ENCODE measurements at places on chromosomes 1 and 21.

GRCh38 chr1:175145899-175146528, 46.6 kb downstream of the KIAA0040 start:
- DNase-seq = no peak

DNA sequence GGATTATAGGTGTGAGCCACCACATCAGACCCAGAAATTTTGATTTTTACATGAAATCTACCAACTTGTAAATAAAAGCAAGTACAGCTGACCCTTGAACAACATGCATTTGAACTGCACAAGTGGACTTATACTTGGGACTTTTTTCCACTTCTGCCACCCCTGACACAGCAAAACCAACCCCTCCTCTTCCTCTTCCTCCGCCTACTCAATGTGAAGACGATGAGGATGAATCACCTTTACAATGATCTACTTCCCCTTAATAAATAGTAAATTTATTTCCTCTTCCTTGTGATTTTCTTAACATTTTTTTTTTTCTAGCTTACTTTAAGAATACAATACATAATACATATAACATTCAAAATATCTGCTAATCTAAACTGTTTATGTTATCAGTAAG, 17.5 kb upstream of the YRDC start:
- no peak for DNase-seq

DNA sequence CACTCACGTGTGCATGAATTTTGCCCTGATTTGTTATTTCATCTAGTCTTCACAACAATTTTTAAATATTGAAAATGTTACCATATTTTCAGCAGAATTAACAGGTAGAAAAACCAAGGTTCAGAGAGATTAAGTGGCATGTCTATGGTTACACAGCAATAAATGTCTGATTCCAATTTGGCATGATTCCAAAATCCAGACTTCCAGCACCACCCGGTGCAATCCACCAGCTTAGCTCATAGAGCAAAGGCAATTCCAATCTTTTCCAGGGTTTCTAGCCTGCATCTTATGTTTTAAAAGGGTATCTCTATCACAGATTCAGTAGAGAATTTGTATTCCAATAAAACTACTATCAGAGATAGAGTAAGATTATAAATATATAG, 161.8 kb downstream of the TPR start:
- no peak for DNase-seq

GRCh38 chr1:235019961-235020360, 108.7 kb downstream of the TOMM20 start:
- DNase-seq = no peak

DNA sequence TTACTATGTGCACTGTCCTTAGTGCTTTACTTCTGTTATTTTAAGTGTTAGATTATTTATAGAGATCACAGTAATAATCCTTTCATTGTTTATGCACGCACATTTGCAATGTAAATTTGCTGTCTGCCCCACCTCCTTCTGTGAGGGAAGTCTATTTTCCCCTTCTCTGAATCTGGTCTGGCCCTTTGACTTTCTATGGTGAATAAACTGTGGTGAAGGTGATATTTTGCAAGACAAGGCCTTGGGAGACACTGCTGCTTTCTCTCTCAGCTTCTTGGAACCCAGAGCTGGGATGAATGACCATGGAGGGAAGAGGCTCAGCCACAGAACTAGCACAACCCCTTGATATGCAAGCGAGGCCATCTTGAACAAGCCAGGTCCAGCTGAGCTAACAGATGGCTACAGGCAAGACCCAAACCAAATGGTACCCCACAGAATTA, 156.3 kb downstream of the ST6GALNAC3 start:
- no peak for DNase-seq

DNA sequence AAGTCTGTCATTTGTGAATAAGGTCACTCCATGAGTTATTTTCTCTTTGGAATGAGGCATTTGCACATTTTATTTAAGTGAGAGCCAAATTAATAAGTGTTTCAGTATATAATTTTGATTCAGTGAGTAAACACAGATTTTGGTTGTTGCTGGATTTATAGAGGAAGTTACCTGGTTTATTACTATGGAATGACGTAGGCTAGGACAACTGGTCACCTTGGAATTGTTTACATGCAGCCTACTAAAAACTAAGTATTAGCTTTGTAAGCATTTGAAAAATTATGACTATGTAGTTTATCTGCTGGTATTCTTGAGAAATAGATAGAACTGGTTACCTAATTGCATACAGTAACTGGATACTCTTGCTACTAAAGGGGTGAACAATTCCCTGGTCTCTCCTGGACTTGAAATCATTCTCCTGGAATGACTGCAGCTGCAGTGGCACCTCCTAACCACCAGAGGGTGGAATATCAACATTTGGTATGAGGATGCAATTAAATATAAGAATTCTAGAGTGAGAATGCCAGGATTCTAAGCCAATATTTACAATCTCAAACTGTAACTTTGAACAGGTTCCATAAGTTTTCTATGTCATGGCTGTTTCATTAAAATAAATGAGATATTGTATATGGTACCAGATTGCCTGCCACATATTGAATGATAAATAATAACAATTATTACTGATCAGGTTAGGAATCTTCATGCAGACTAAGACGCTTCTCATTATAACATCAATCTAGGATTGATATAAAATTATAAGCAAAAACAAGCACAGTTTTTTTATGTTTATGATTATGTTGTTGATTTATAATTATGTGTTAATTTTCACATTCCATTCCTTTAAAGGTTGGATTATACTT, 3.5 kb upstream of the KRTAP27-1 start:
- DNase-seq = no peak

- DNase-seq = no peak
Observed at GRCh38 chr1:31029026-31029425, 36.5 kb downstream of the PUM1 start.

- no peak for DNase-seq
Observed at GRCh38 chr1:17514776-17515175, 24.7 kb upstream of the ARHGEF10L start.

DNA sequence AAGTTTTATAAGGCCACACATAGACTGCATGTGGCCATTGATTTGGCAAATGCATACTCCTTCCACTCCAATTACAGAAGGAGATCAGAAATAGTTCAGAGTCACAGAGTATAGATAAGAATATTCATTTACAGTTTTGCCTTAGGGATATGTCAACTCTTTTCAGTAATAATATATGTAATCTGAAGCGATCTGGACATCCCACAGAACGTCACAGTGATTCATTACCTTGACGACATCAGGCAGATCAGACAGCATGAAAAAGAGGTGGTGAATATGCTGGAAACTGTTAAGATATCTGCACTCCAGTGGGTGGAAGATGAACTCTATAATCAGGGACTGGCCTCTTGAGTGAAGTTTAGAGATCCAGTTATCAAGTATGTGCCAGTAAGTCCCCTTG, 240.4 kb downstream of the DPYD start:
- DNase-seq = no peak

DNA sequence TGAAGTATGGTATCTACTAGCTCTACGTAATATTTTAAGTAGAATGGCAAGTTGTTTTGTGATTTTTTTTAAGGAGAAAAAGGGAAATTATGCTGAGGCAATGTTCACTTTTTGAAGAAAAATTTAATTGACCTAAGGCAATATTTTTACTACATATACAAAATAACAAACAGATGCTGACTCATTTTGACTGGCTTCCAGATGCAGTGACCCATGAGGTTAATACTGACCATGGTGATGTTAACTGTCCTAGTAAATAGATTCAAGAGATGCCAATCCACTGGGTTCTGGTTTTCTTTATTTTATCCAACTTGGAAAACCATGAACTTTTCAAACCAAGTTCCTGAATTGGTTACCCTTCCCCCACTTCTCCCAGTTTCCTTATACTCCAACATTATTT, 154.9 kb downstream of the CRB1 start:
- no peak for DNase-seq

DNA sequence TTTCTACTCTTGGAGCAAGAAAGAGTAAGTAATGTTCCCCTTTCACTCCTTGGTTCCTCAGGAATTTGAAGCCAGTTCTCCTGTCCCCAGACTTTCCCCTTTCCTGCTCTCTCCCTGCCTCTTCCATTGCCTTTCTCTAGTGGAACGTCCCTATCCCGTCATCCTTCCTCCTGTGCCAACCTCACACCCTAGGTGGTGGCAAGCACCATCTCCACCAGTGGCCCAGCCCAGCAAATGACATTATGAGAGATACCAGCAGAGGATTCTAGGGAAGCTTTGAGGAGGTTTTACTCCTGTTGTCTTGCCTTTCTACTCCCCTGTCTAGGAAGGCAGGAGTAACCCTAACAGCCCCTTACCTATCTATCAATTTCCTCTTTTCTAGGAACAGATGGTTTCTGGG, 8.1 kb upstream of the TACSTD2 start:
- no peak for DNase-seq

- DNase-seq = no peak
Observed at GRCh38 chr1:218447010-218447689, 102.0 kb downstream of the TGFB2 start.

DNA sequence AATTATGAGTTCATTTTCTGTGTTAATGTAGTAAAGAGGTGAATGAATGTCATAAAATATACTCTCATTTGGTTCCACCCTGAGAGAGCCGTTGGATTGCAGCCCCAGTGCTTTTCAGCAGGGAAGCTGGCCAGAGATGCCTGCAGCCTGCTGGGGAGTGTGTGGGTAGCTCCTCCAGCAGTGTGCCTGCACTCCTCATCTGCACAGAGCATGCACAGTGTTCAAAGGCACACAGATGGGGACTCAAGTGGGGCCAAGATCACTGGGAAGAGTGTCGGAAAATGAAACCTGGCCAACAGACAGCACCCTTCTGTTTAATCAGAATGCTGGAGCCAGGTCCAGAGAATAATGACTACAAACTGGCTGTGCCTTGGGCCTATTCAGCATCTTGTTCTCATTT, 206.8 kb downstream of the ST6GALNAC3 start:
- DNase-seq = no peak

DNA sequence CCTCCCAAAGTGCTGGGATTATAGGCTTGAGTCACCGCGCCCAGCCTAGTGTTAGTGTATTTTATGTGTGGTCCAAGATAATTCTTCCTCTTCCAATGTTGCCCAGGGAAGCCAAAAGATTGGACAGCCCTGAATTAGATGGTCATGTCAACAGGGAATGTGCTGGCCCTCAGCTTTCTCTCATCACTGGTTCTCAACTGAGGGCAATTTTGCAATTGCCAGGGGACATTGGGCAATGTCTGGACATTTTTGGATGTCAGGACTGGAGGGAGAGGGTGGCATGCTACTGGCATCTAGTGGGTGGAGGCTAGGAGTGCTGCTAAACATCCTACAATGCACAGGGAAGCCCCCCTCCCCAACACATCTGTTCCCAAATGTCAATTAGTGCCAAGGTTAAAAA, 95.0 kb downstream of the LAMC2 start:
- DNase-seq = no peak

GRCh38 chr1:12617901-12618660, at the start of gene DHRS3:
TSS of gene DHRS3 (minus strand) at chr1:12618210. CDS start at chr1:12617348, 862 bp downstream.
- DNase-seq = peak; percentile 89

GRCh38 chr1:218735436-218736032, 390.4 kb downstream of the TGFB2 start:
- DNase-seq = no peak

GRCh38 chr1:209227171-209227570, 356.3 kb upstream of the CAMK1G start:
- DNase-seq = no peak

DNA sequence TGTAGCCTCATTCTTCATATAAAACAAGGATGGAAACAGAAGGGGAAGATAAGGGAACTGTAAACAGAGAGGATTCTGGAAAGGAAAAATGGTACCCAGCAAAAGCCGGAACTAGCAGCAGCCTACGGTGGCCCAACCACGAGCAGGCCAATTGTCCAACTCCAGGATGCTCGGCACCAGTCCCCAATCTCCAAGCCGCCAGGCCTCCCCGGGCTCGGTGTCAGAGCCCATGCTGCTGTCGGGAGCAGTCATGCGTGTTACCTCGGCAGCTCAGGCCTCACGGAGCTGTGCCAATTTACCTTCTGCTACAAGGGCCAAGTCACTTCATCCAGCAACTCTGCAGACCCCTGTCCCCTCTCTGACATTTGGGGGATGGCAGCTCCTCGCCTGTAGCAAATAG, 130.8 kb downstream of the ZBTB18 start:
- no peak for DNase-seq

GRCh38 chr1:44249543-44249942, 36.3 kb downstream of the DMAP1 start:
- DNase-seq = no peak

- no peak for DNase-seq
Observed at GRCh38 chr1:214029796-214030195, 42.0 kb downstream of the PROX1 start.

DNA sequence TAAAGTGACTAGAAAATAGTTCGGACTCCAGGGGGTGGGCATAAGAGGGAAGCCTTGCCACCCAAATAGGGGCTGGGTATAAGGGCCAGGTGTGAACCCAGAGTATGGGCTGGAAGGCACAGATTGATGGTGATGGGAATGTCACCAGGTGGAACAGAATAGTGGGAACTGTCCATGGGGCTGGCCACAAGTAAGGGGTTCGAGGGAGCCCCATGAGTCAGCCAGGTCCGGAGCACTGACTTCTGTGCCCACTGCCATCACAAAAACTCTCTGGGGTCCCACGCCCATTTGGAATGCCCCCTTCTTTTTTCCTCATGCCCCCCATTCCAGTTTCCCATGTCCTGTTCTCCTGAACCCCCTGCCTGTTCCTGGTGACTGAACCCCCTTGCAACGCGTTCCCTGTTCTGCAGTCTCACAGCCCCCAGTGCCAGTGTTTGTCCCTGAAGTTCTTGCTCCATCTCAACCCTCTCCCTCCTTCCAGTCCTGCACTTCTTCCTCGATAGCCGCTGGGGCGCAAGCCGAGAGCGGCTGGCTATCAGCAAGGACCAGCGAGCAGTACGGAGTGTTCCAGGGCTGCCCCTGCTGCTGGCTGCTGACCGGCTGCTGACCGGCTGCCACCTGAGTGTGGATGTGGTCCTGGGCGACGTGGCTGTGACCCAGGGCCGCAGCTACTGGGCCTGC, 7.9 kb downstream of the TRIM46 start:
- DNase-seq = no peak

DNA sequence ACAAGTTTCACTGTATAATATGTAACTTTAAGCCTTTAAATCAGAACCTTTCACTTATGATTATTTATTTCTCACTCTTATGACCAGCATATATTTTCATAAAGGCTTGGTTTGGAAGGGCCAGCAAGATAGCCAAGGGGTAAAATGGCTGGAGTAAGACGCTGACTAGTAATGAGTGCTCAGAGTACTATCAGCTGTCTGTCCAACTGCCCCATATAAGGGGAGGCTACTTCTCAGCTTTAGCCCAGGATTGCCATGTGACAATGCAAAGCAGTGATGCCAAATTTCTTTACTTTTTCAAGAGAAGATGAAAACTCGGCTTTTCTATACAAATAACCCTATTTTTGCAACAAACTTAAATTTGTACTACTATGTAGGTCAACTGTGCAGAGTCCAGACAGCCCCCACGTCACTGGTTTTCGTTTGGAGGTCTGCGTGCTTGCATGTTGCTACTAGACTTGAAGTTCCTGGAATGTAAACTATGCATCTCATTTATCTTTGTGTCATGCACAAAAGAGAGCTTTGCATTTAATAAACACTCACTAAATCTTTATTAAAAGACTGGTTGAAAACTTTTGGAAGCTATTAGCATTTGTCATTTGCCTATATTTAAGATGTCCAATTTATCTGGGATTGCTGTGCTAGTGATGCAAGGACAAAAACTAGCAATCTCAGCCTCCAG, 110.4 kb downstream of the TNFSF18 start:
- DNase-seq = no peak

- DNase-seq = no peak
Observed at GRCh38 chr1:74681449-74681848, 7.9 kb upstream of the ERICH3 start.

GRCh38 chr1:22315315-22316078, 136.2 kb upstream of the ZBTB40 start:
- no peak for DNase-seq

GRCh38 chr21:43020771-43021170, 46.4 kb downstream of the PKNOX1 start:
- DNase-seq = no peak

Measured in NCI-H1436 (cell line).